Activated T-helper 1 cell treated with anti-CD3 and anti-CD28 coated beads, Interleukin-12 subunit alpha, Interleukin-12 subunit beta, Interleukin-2, Interleukin-4 antibody, amounts not matched to agents 30 ng/mL and 10 ng/mL and 1 ng/mL, durations not matched to agents 14 hours and 24 hours and 36 hours (primary cell): ENCODE measurements at places on chromosomes 1 and 21.

DNA sequence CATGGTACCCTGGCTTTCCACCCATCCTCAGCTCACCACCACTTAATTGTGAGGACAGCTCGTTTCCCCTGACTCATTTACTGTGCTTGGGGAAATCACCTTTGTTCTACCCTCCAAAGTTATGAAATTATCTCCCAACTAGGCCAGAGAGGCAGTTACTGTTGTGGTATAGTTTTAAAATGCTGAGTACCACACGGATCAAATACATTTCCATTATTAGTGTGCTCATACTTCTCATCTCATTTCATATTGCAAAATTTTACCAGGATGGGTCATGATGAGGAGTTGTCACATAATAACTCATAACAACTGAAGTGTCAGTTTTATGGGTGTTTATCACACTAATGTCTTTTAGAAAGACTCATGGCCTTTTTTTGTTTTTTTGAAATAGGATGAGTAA lies 9.2 kb upstream of the OR2B11 start:
- H3K4me1 ChIP-seq, result no peaks in the 10 kb centered on the region
- DNase-seq, result no peak
- H3K27ac ChIP-seq, result no peak overlapping the region
- no peak overlapping the region for H3K4me3 ChIP-seq

DNA sequence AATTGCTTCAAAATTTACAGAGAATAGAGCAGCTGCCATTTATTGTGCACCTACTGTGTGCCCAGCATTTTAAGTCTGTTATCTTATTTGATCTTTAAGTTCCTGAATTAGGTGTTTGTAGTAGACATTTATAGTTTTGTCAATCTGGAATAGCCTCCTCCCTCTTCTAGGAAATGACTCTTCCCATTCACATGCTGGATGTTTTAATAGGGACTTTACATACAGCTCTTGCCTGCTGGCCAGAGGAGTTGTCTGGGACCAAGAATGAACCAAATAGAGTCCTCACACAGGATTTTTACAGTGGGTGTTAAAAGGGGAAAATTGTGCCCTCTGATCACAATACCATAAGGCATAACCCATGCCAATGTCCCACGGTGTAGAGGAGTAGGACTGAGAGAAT lies 367.1 kb downstream of the PDE4B start:
- DNase-seq, result no peak
- no peaks in the 10 kb centered on the region for H3K36me3 ChIP-seq
- H3K4me3 ChIP-seq, result no peak overlapping the region
- H3K4me1 ChIP-seq, result no peaks in the 10 kb centered on the region

DNA sequence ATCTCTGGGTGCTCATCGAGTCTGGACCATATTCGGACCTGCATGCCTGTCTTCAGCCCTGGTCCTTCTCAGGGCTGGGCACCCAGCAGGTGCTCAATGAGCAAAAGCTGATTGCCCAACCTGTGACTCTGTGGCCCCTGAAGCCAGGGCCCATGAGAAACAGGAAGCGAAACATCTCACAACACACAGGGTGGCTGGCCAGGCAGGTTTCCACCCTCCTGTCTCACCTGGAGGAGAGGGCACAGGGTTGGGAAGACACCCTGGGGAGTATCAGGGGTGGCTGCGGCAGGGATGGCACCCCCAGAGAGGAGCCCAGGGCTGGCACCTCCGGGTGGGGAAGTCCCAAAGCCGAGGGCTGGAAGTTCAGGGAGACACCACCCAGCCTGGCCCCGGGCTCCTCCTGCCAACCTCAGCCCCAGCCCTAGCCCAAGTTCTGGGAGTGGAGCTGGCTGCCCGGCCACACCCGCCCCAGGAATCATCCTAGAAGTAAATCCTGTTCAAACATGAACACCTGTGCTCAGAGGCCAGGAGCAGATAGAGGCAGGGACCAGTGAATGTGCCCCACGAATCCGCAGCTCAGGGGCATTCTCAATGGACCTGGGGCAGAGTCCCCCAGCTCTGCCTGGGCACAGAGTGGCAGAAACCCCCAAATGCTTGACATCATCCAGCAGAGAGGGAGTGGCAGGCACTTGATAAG lies 54.6 kb downstream of the RAP1GAP start:
- H3K27ac ChIP-seq, result no peak overlapping the region
- no peak overlapping the region for H3K4me3 ChIP-seq
- no peaks in the 10 kb centered on the region for H3K4me1 ChIP-seq

DNA sequence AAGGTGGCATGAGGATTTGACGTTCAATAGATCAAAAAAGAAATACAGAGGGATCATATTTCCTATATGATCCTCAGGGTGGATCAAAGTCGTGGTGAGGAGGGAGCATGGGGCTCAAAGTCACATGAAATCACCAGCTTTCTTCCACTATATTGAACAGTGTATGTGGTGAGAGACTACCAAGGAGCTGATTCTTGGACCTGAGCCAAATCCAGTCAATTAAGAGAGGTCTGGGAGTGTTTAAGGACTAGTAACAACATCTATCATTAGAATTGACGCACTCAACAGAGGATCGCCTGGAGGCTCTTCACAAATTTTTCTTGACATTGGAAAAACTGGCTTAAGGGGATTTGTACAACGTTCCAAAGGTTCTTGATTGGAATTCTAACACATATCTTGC lies 267.7 kb upstream of the PROX1 start:
- H3K36me3 ChIP-seq, result no peaks in the 10 kb centered on the region
- no peak overlapping the region for H3K4me3 ChIP-seq
- no peak overlapping the region for H3K27ac ChIP-seq
- H3K27me3 ChIP-seq, result no peaks in the 10 kb centered on the region
- no peaks in the 10 kb centered on the region for H3K4me1 ChIP-seq

DNA sequence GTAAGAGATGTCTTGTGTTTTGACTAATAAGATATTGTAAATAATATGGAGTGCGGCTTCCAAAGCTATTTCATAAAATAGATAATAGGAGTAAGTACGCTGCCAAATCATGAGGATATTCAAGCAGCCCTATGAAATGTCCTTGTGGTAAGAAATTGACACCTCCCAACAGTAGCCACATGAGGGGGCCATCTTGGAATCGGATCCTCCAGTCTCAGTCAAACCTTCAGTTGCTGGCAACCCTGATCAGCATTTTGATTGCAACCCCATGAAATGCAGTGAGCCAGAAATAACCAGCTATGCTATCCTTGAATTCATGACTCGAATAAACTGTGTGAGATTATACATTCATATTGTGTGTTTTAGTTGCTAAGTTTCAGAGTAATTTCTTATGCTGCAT lies 212.4 kb downstream of the PLA2G4A start:
- H3K27me3 ChIP-seq, result no peaks in the 10 kb centered on the region
- no peak overlapping the region for H3K4me3 ChIP-seq
- H3K27ac ChIP-seq, result no peak overlapping the region
- no peaks in the 10 kb centered on the region for H3K4me1 ChIP-seq

- H3K27ac ChIP-seq, result no peak overlapping the region
- no peak for DNase-seq
- no peaks in the 10 kb centered on the region for H3K36me3 ChIP-seq
- H3K27me3 ChIP-seq, result peaks cover 1% of the 10 kb centered on the region
- H3K4me1 ChIP-seq, result peaks cover 12% of the 10 kb centered on the region
Measured at GRCh38 chr1:21902026-21903012, 34.8 kb downstream of the HSPG2 start.

DNA sequence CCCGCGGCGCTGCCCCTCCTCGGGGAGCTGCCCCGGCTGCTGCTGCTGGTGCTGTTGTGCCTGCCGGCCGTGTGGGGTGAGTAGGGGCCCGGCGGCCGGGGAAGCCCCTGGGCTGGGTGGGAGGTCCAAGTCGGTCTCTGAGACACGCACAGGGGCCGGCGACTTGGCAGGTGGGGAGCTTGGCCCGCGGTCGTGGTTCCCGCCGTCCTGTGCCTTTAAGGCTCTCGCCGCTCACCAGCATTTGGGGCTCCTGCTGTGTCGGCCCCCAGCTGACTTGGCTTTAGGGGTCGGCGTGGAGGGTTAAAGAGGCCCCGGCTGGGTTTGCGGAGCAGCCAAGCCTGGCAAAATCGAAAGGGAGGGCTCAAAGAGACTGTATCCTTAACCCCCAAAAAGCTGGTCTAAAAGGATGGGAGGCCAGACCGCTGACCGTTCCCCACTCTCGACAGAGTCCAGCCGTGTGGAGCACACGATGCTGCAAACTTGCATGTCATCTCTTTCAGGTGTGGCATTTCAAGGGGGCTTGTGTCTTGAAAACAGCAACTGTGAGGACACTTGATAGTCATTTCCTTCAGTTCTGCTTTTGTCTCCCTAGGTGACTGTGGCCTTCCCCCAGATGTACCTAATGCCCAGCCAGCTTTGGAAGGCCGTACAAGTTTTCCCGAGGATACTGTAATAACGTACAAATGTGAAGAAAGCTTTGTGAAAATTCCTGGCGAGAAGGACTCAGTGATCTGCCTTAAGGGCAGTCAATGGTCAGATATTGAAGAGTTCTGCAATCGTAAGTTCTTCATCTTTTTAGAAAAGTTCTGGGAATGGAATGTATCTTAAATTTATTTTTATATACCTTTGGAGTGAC lies 540 bp downstream of the CD55 start:
- H3K27ac ChIP-seq, result peak overlapping the region; percentile 99
- no peak for DNase-seq
- H3K27me3 ChIP-seq, result peaks cover 2% of the 10 kb centered on the region
- peaks cover 35% of the 10 kb centered on the region for H3K4me1 ChIP-seq
- H3K36me3 ChIP-seq, result peaks cover 30% of the 10 kb centered on the region
- H3K4me3 ChIP-seq, result peak overlapping the region; percentile 88

DNA sequence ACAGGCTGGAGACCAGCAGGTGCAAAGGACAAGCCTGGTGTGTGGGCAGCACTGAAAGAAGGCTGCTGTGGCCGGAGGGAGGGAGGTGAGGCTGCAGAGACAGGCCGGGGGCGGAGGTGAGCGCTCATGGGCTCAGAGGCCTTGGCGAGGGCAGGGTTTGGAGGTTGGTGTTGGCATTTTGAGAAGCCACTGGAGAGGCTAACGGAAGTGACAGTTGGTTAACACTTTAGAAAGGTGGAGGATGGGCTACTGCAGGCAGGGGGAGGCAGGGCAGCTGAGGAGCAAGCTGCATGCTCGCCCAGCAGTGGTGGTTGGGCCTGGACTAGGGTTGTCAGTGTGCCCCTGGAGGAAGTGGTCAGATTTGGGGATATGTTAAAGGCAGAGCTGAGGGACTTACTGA lies 37.5 kb downstream of the QSOX1 start:
- DNase-seq, result no peak
- H3K36me3 ChIP-seq, result peaks cover 4% of the 10 kb centered on the region
- H3K4me3 ChIP-seq, result no peak overlapping the region
- peaks cover 7% of the 10 kb centered on the region for H3K4me1 ChIP-seq
- H3K27me3 ChIP-seq, result no peaks in the 10 kb centered on the region
